Stimulated activated CD8-positive, alpha-beta memory T cell treated with anti-CD3 and anti-CD28 coated beads, Interleukin-7, amount 100 ng/mL, for 1 hour (primary cell): ENCODE measurements at places on chromosomes 7 and 10.

DNA sequence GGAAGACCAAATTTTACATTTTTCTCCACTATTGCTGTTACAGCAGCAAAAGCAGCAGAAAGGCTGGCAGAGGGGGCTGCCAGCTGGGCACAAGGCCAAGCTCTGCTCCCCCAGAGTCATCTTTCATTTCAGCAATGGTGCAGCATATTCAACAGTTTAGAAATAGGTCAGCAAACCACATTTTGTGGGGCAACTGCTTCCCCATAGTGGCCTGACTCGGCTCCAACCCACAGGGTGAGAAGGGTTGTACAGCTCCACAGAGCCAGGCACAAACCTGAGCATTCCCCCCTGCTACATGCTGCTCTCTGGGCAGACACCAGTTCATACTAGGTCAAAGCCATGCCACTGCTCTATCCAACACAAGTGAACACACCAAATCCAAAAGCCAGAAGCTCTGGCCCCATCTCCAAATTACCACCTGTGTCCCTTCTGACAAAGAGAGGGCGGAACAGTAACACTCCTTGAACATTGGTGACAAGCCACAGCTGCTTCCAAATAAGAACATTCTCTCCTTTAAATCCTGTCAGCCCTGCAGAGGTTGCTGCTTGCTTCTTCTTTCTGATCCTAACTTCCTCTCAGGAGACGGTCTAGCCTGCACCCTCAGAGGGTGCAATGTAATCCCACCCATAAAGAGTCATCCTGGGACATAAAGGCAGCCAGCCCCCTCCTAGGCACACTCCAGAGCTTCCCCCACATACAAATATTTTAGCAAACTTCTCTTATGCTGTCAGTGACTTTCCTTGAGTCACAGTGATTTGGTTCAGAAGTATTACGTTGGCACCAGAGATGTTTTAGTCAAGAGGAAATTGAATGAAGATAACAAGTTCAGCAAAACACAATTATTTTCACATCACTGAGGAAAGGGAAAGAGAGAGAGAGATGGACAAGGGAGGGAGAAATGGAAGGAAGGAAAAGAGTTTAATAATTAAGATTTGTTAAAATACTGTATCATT, 39.0 kb upstream of the SLIT1 start:
- DNase-seq = no peak

DNA sequence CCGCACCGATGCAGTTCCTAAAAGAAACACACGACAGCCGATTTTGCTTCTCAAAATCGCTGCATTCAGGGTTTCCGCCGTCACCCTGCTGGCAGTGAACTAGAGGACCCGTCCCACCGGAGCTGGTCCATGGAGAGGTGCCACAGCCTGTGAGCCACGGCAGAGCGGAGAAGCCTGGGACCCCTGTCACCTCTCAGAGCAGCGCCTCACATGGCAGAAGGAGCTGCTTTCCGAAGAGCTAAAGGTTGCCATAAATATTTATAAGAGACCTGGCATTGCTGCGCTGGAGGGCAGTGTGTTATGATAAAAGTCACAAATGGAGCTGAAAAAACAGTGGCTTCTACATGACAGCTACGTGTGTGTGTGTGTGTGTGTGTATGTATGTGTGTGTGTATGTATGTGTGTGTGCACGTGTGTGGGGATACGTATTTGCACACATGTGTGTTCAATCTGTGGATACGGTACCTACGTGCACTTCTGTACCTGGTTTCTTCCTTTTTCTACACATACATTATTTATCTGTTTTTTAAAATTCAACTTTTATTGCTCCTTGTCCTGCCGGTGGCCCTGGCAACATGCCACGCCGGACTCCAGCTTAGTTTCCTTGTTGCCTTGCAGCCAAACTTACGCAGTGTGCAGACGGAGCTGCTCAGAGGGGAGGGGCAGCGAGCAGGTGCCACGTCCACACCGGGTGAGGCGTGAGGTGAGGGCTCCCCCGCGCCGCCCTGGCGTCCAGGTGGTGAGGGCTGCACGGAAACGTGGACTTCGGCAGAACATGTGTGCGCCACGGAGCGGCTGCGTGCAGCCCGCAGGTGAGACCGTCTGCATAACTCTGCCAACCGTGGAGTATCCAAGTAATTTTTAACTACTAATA, 115.2 kb upstream of the PITRM1 start:
- no peak for DNase-seq

DNA sequence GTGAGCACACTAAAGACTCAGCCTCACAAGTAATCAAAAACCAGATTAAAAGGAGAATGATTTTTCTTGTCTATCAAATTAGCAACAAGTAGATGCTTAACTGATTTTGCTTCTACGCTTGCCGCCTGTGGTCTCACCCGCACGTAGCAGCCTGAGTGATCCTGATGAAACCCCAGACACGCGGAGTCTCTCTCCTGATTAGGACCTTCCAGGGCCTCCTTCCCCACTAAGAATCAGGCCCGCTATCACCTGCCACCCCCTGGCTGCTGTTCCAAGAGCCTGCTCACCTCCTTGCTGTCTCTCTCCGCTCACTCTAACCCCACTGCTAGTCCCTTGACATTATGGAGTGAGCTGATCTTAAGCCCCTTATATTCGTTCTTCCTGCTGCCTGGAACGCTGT, 325.9 kb upstream of the NRP1 start:
- no peak for DNase-seq

DNA sequence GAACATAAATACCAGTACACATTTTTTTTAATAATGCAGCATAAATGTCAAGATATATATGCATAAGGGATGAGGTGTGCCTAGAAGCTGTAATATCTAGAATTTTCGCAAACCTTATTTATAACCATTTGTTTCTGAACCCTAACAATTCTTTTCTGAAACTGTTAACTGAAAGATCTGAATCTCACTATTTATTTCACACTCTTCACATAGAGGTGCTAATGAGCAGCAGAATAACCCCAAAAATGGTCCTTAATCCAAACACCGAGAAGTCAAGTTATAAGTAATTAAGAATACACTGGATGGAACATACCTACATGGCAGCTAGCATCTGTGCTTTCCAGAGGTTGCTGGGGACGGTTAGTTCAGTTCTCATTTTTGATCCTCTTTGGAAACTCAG, 742.0 kb downstream of the AUTS2 start:
- DNase-seq = no peak

GRCh38 chr7:159064121-159064815, 80.4 kb downstream of the VIPR2 start:
- no peak for DNase-seq

DNA sequence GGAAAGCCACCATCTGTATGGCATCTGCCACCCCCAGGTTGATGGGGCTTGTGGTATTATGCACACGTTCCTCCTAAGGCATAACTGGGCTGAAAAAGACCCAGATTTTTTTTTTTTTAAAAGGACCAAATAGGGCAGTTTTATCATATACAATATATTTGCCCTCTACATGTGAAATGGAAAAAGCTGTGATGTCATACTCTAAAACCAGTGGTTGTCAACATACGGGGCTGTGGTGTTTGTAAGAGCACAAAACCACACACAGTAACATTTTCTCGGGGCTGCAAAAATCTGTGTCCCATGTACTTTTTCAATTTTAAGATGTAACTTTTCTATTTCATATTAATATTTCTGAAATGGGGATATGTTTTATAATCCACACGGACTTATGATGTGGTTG, 34.9 kb downstream of the FAM171A1 start:
- DNase-seq = no peak
